ENCODE measurements at places on chromosomes 5 and 9. TPM values are rescaled to one million over a fixed set of nuclear protein-coding genes. Genes with fewer than 3 reads are reported as not detected.

SIT1 gene
- total RNA-seq = not detected

NUTM2G gene
- not detected for total RNA-seq

SOHLH1 gene
- 0.71 TPM for total RNA-seq

DNA sequence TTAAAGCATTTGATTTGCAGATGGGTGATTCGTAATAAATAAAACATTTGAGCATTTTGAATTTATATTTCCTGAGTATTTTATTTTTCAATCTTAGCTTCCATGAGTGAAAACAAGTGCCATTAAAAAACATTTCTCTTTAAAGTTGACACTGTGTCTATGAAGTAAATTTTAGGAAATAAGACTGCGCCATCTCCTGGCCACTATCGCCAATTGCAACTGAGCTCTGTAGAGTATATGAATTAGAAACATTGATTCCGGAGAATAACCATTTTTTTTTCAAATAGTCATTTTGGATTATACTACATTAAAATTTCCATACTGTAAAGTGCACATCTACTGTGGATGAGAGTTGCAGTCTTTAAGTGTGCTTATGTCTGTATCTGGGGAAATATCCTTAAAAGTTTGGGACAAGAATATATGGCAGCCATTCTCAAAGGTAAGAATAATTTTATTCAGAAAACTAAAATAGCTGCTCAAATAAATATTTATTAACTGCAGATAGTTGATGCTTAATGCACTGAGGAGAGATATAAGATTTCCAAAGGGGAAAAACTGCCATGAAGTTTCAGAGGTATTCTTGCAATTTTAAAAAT, 5.9 kb downstream of the DMRTA1 start:
- no peak for DNase-seq

DNA sequence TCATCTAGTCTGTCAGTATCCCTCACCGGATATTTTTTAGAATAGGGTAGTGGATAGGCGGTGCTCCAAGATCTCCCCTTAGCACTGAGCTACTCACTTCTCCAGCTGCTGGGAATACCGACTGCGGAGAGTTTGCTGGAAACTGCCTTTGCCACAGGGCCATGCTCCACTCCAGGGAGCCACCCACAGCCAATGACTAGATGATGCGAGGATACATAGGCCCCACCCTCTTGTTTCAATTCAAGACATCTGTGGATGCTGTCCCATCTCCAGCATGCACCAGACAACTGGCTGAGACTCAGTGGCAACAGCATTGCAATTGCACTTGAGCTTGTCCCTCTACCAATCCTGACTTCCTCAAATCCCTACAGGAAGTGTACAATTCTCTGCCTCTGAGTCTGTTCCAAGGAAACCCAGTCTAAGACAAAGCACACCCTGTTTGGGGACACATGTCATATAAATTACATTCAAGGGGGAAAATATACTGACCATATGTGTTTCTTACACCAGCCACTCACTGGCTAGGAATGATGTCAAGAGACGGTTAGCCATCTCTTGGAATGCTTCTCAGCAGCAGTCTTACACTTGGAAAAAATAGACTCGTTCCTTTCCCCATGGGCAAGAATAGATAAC, 312.6 kb upstream of the KIF2A start:
- DNase-seq = no peak

SPATA9 gene
- 0.99 TPM for total RNA-seq

- no peak for DNase-seq
These were observed 33.0 kb upstream of the CTNNAL1 start for GRCh38 chr9:109046346-109046745.

- DNase-seq = no peak
These were observed 264.9 kb downstream of the CD180 start for GRCh38 chr5:66931651-66932050.

DNA sequence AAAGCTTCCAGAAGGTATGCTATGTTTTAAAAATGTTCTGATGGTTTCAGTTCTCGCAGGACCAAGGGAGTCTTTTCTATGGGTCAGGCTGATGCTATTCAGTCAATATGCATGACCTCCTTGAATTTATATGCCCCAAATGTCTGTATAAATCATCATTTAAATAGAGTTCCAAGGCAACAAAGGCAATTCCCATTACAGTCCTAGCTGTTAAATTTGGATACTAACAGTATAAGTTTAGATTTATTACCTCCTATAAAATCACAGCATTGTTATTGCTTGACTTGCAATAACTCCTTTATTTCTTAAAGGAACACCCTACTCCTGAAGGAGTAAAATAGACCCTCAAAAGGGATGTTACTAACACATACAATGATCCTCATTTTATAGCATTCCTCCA, 387.7 kb upstream of the CHD1 start:
- no peak for DNase-seq

PALM2AKAP2 gene
- 3.3 TPM for total RNA-seq

CCDC152 gene
- total RNA-seq = 0.07 TPM

HMCN2 gene
- total RNA-seq = 4.3 TPM

DNA sequence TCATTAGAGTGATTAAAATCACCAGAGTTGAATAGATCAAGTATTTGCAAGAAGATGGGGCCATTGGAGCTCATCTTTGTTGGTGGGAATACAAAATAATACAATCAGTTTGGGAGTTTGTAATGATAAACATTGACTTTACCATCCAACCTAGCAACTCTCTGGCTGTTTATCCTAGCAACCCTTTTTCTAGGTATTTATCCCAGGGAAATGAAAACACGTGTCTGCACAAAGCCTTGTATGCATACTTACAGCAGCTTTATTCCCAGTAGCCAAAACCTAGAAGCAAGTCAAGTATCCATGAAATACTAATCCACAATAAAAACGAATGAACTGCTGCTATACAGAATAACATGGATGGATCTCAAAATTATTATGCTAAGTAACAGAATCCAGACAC, 152.7 kb upstream of the DAB2 start:
- no peak for DNase-seq

DNA sequence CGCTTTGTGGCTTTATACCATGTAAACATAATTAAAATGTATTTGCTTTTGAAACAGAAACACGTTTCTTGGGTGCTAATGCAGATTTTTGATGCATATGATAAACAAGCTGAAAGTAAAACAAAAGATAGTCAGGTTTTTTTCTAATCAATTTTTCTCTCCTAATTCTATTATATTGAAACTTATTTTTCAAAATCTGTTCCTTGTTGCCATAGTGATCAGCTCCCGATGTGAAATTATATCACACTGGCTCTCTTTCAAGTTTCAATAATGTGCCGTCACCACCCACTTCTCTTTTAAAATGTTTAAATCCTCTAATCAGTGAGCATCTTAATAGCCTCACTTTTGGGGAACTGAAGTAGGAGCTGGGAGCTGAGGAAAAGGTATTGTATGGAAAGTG, 36.4 kb upstream of the DAPK1 start:
- no peak for DNase-seq

GRCh38 chr9:86099701-86100364, 475 bp upstream of the GOLM1 start:
- peak; percentile 85 for DNase-seq

- DNase-seq = no peak
These were observed 274.3 kb upstream of the ZNF462 start for GRCh38 chr9:106588626-106589025.

GRCh38 chr9:26524267-26524666, 368.3 kb downstream of the CAAP1 start:
- peak; percentile 16 for DNase-seq

GRCh38 chr5:83608122-83608521, 112.5 kb downstream of the HAPLN1 start:
- no peak for DNase-seq

DNA sequence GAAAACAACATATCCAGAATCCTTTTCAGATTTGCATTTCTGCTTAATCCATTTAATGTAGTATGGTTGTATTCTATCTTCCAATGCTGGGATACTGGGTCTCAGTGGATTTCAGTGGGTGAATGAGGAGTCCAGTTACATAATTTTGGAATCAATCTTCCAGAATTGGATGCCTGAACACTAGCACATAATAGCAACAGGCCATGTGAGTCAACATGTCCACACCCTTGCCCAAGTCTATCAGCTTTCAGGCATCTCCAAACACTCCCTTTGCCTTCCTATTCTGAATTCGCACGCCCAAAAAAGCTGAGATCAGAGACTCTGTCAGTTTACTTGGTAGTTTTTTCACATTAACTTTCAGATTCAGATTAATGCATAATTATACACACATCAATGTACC, 202.6 kb downstream of the TSSK1B start:
- no peak for DNase-seq

GRCh38 chr9:134491196-134491835, 150.3 kb upstream of the COL5A1 start:
- no peak for DNase-seq

DNA sequence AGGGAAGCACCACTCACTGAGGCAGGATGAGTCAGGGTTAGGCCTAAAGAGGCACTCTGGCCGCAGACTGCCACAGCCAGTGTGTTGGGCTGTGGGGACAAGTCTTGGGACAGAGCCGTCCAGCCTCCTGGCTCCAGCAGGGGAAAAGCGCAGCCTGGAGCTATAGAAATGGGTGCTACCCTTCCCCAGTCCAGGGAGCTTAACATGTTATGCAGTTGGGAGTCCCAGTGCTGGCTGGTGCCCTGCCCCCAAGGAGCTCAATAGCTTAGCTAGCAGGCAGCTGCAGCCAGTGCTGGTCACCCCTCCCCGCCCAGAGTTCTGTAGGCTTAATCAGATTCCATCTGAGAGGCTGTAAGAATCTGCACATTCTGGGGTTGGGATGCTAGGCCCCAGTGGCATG, 399.6 kb upstream of the TUSC1 start:
- DNase-seq = no peak

GRCh38 chr9:126558051-126558665, 55.6 kb upstream of the LMX1B start:
- no peak for DNase-seq

- no peak for DNase-seq
These were observed 16.9 kb downstream of the NNT start for GRCh38 chr5:43619911-43620310.

DNA sequence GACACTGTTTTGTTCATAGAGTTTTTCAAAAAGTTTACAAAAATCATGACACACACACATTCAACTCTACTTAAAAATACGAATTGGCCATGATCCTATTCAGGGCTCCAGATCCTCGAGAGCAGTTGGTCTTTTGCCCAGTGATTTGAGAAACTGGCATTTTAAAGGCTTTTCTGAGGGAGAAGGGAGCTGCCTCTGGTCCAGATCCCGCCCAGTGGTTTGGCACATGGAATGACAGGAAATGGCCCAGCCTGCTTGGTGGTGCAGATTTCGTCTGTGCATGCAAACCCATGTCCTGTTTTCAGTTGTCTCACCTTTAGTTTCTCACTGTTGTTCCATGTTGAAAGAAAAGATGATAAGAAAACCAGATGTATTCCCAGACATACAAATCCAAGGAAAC, 3.6 kb downstream of the CAMK4 start:
- DNase-seq = no peak

PCDHGA8 gene
- 1.5 TPM for total RNA-seq

- no peak for DNase-seq
These were observed 14.3 kb downstream of the AGTPBP1 start for GRCh38 chr9:85727500-85727899.

DNA sequence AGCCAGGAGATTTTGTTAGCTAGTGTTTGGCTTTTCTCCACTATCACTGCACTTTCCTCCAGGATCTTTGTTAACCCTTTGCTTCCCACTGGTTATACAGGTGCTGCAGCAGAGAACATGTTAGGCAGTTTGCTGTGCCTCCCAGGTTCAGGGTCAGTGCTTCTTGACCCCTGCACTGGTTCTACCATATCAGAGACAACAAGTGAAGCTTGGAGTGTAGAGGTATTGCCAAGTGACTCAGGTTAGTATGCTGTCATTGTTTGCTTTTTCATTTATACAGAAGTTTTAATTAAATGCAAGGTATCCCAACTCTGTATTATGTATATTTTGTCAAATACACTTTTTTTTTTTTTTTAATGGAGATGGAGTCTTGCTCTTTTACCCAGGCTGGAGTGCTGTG, 68.4 kb downstream of the GAPVD1 start:
- no peak for DNase-seq

- DNase-seq = no peak
These were observed 117.6 kb downstream of the PIP5K1B start for GRCh38 chr9:68822596-68823165.

GRCh38 chr9:8962084-8962483, 1162.5 kb upstream of the DMAC1 start:
- no peak for DNase-seq

ZNF883 gene
- total RNA-seq = 1.4 TPM

DNA sequence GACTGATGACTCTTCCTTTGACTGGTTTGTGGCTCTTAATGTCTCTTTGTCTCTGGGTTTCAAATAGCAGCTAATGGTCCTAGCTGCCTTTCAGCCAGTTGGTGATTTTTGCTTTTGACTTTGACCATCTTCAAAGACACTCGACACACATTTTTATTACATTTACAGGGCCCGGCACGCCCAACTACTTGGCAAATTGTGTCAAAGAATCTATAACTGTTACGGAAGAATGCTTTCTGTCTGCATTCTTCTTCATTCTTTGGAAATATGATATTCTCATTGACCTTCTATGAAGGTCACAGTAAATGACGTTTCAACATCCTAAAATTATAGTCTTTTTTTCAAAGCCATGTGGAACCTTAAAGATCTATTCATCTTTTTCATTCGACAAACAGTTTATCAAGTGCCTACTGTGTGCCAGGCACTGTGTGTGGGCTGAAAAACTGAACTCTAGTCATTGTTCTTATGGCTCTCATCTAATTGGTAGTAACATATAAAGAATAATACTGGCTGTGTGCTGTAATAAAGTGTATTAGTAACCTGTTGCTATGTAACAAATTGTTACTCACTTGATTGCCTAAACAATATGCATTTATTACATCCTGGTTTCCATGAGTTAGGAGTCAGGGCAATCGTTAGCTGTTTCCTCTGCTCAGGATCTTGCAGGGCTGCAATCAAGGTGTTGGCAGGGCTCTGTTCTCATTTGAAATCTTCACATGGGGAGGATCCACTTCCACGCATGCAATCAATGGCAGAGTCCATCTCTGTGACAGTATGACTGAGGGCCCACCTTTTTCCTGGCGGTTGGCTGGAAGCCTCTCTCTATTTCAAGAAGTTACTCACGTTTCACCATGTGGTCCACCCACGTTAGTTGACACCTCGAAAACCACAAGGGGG, 7.0 kb upstream of the WHRN start:
- no peak for DNase-seq

DNA sequence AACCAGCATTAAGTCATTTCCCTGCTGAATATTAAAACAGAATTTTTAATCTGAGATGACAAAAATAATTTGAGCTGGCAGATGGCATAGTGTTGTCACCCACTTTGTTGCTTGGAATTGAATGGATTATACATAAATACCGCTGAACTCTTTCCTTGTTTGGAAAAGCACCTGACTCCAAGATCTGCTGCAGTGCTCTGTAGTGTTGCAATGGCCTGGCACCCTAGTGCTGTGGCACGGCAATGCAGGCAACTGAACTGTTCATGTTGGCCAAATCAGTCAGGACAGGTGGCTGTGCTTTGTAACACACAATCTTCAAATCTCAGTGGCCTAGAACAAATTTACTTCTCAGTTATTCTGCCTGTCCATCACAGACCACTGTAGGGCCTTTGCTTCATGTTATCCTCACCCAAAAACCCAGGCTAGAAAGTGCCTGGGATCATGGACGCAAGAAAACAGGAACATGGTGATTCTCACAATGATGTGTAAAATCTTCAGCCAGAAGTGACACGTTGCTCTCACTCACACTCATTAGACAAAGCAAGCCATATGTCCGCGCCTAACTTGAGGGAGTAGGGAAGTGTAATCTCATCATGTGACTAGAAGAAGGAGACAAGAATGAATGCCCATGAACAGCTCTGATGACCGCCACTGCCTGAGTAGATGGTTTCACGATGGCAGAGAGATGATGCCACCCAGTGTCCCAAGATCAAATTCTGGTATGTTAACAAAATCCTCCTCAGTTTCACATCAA, 191.9 kb upstream of the PUM3 start:
- no peak for DNase-seq
